ENCODE measurements at places on chromosomes 7 and 10.

GRCh38 chr7:70695795-70696083 is 436.2 kb upstream of the GALNT17 start:
- DNase-seq: no peak

DNA sequence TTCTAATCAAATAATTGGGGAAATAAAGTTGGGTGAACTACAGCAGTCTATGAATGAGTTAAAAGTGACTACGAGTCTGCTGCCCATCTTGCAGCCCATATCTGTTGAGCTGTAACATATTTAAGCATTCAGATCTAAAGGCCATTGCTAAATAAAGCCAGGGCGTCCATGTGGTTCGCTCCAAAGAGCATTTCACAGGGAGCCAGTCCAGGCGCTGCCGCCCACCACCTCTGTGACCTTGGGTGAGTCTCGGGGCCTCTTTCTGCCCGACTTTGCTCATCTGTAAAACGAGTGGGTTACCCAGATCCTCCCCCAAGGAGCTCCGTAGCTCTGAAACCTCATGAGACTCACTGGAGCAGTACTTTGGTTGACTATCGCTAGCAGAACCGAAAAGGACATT is 223.1 kb downstream of the CUX1 start:
- no peak for DNase-seq

GRCh38 chr7:137642472-137642871 is 204.3 kb downstream of the DGKI start:
- DNase-seq: no peak

GRCh38 chr7:94425546-94425945 is 30.9 kb downstream of the COL1A2 start:
- DNase-seq: no peak

DNA sequence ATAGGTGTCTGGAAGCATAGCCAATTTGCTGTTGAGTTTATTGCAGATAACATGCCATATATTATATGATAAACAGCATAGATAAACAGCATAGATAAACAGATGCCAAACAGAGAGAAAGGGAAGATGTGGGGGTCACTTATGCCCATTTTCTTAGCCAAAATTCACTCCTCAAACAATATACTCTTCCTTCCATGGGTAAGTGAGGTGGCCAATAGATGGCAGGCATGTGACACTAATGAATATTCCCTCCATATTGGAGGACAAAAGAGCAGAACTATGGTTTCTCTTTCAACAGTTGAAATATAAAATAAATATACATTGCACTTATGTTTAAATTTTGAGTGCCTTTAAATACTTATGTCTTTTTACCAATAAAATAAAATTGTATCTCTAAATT is 1212.8 kb downstream of the REEP3 start:
- DNase-seq: no peak

GRCh38 chr10:70494536-70494935 is 16.0 kb downstream of the PALD1 start:
- DNase-seq: no peak

DNA sequence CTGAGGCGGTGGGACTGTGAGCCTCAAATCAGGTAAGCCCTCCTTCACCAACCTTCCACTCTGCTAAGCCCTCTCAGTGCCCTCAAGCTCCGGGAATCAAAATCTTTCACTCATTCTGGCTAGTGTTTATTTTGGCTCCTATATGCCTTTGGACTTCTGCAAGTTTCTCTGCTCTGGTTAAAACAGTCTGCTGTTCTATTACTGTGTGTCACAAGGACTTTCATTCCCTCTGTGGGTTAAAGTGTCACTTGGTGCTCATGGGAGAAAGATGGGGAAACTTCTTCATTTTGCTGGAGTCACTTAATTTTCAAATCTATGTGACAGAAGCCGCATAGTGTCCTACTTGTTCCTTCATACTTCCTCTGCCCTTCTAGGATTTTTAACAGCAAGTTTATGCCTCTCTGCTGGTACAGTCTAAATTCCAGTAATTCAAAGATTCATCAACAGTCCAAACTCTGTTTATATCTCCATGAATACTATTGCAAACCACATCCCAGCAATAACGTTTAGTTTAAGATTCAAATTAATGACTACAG is 61.3 kb downstream of the CD36 start:
- DNase-seq: no peak

DNA sequence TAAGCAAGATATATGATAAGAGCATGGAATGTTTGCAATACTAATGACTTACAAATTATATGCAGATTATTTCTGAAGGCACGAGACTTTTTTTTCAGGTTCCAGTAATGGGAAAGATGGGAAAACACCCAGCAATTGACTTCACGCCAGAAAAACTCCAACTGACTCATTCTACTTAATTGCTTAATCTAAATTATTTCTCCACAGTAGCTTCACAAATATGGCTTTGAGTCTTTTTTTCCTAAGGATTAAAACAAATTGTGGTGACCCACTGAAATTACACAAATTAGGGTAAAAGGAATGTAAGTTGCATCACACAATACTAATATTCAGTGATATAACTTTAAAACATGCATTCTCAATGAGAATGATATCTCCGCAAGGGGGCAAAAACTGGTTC is 138.7 kb downstream of the GNAI1 start:
- DNase-seq: no peak

- no peak for DNase-seq
These were observed 120.1 kb downstream of the PTPN20 start for GRCh38 chr10:47031211-47031900.

- DNase-seq: no peak
These were observed 19.6 kb upstream of the PAPSS2 start for GRCh38 chr10:87640043-87640442.

- DNase-seq: no peak
These were observed 12.7 kb upstream of the CACUL1 start for GRCh38 chr10:118767297-118768040.

GRCh38 chr10:129660569-129660968 is 193.5 kb downstream of the MGMT start:
- DNase-seq: no peak

GRCh38 chr10:22752272-22752889 is 38.0 kb upstream of the PIP4K2A start:
- no peak for DNase-seq

DNA sequence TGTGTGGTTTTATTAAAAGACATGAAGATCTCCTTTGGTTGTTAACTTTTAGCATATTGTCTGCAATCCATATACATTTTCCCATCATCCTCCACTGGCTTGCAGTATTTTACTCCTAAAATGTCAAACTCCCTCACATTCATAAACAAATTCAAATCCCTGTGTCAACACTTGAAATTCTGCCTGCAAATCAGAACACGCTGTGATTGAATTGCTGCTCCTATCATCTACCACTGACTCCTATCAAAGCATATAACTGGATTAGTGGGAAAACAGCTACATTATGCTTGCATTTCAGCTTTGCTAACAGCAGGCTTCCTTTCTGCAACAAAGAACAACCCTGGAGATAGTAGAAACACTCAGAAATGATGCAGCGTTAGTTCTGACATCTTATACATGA is 281.8 kb upstream of the HGF start:
- no peak for DNase-seq

- no peak for DNase-seq
These were observed 15.5 kb upstream of the SEMA3C start for GRCh38 chr7:80934321-80934720.

GRCh38 chr7:32537760-32538159 is 42.5 kb downstream of the AVL9 start:
- no peak for DNase-seq

DNA sequence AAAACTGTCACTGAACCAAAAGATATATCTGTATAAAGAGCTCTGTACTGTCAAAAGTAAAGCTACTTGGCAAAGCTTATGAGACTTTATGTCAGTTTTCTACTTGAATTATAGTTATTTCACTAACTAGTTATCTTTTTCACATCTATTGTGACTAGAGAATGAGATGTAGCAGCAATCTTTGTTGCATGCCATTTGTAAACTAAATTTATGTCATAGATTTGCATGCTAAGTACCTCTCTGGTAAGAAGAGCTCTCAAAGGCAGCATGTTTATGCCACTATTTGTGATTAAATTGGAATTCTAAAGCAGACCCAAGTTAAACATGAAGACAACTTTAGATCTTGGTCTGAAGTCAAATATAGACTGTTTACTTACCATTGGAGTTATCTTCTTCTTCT is 300.6 kb downstream of the CNTNAP2 start:
- DNase-seq: no peak

DNA sequence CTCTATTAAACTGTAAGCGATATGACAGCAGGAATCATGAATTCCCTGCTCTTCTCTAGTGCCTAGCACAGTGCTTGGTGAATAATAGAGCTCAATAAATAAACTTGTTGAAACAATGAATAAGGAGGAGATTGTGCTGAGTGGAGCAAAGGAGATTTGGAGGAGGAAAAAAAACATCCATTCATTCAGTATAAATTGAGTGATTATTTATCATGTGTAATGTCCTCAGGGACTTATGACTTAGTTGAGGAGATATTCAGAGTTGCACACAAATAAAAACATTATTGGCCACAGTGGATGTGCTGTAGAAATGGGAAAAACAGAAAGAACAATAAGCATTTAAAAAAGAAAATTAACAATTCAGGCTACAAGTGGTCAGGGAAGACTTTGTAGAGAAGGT is 125.7 kb downstream of the FOXP2 start:
- DNase-seq: no peak

GRCh38 chr7:120981888-120982615 is 6.5 kb upstream of the CPED1 start:
- no peak for DNase-seq

GRCh38 chr10:49179699-49180443 is 8.3 kb downstream of the TMEM273 start:
- no peak for DNase-seq

DNA sequence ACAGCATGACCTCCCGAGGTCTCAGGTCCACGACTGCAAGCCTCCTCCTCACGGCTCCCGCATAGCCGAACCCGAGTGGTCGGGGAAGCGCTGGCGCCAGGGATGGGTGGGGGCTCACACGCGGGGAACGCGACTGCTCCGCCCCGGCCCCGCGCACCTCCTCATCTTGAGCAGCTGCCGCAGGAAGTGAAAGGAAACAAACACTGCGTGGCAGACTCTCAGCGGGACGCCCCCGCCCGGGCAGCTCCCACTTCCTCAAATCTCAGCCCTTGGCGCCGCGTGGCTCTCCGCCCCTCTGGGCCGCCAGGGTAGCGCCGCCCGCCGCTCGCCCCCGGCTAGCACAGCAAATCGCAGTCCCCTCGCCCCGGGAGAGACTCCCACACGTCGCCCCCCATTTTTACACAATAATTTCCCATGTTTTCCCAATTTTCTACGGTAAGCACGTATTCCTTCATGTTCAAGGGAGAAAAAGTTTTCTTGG is at the start of gene TMEM243:
TMEM243 (minus strand) TSS at position 188 of the 481 bp plus-strand sequence. CDS start 229 bp downstream, outside the sequence.
- DNase-seq: no peak

DNA sequence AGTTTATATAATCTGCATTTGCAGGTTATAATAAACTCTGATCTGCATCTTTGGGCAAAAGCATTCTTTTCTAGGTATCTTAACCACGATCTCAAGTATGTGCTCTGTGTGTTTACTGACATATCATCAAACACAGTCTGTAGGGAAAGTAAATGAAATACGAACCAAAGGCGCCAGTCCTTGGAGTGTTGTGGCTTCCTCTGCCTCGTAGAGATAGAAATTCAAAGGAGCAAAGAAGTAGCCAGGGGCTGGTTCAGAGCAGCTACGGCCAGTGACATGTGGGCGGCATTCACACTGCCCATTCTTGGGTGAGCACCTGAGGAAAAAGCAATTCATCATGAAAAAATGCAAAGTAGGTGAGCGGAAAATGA is 38.7 kb downstream of the LAMB4 start:
- no peak for DNase-seq

- DNase-seq: peak; percentile 24
These were observed at the start of gene CDK14 for GRCh38 chr7:90595801-90596670. Gene CDK14, plus strand, starts transcription at chr7:90596321. Its CDS starts 307 bp downstream, at chr7:90596628.

DNA sequence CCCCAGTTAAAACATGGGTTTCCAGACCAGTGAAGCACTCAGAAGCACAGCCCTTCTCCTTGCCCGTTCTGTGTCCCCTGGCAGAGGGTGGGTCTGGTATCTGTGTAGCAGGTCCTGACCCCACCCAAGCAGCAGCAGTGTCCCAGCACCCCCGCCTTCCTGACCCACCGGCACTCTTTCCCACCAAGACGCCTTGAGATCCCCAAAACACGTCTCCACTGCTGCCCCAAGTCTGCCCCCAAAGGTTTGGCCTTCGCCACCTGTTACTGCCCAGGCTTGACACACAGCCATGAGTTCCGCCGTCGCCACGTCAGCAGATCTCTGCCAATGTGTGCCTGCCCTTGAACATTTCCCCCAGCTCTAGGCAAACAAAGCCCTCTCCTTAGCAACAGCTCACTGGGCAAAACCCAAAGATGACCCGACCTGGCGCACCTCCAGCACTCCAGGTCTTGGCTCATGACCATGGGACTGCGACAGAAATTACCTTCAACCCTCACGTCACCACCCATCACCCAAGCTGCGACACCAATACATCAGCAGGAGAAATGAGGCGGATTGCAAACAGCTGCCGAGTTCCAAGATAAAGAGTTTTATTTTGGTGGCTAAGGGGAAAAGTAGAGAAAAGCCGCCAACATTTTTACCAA is 75.6 kb downstream of the CTBP2 start:
- DNase-seq: no peak

GRCh38 chr7:140562926-140563481 is 77.6 kb downstream of the DENND2A start:
- DNase-seq: no peak

DNA sequence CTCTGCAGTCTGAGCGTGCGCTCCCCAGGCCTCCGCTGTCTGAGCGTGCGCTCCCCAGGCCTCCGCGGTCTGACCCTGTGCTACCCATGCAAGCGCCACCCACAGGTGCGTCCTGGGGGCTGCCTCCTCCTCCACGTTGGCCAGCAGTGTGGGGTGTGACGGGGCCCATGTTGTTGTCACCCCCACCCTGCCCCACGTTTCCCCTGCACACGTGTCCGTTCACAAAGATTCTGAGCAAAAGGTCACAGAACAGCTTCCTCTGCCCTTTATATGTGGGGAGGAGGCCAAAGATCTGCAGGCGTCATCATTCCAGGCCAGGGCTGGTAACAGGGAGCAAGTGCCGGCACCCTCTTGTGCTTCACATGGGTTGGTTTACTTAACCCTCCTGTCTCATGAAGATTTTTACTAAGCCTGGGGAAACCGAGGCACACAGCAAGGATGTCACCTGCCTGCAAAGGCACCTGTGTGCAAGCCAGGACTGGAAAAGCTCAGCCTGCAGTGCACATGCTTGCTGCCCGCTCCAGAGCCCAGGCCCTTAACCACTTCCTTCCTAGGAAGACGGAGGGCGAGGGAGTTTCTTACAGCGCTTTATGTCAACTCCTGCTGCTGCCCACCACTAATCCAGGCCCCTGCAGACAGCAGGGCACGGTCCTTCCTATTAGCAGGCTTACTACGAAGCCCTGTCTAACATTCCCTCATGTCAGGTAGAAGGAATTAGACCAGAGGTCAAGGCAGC is 4.8 kb downstream of the GPR146 start:
- no peak for DNase-seq
